ENCODE measurements at places on chromosomes 12 and 14. TPM values are rescaled to one million over a fixed set of nuclear protein-coding genes. Genes with fewer than 3 reads are reported as not detected.

The MIP gene
- not detected for total RNA-seq

The TAS2R46 gene
- 3.5 TPM for total RNA-seq

The FIGNL2 gene
- total RNA-seq = 0.29 TPM

The NPAS3 gene
- 0.72 TPM for total RNA-seq

The PLBD1 gene
- total RNA-seq = 4.7 TPM

GRCh38 chr12:52229836-52230343 is 3.2 kb upstream of the KRT7 start:
- peak; percentile 80 for DNase-seq

DNA sequence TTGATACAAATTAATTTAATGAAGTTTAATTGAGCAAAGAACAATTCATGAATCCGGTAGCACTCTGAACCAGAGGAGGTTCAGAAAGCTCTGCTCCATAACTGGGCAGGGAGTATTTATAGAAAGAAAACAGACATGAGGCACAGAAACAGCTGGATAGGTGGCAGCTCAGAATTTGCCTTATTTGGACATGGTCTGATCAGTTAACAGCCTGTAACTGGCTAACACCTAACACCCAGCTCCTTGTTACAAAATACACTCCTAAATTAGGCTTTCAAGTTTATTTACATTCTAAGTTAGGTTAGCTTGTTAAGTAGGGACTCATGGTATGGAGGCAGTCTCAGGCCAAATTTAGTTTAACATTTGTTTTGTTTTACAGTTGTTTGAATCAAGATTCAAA is 67.8 kb upstream of the TMCC3 start:
- DNase-seq = no peak

DNA sequence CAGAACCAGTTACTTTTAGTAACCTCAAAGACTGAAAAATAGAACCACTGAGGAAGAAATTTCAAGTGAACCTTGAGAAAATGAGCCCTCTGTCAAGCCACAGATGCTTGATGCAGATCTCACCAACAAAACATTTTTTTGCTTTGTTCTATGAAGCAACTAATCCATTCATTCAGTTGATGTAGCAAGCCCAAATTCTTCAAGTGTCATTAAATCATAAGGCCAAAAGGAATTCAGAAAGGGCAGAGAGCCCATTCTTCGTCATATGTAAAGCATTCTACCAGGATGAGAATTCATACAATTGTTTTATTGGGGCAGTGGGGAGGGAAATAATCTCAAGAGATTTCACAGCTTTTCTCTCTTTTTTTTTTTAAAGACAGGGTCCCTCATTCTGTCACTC is 218.0 kb upstream of the RGS6 start:
- DNase-seq = peak; percentile 63

DNA sequence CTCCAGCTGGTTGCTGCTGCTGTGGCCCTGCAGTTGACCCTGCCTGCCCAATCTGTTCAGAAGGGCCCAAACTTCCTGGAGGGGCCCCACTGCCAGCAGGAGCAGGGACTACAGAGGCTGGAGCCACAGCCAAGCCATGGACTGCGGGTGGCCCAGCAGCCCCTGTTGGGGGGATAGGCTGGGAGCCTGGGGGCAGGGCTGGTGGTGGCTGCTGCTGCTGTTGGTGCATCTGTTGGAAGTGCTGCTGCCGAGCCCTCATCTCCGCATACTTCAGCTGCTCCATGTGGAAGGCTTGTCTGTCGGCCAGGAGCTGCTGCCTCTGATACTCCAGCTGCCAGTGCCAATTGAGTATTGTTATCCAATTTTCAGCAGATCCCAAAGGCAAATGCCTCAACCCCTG is 7.2 kb downstream of the MYL6 start:
- DNase-seq = no peak

DNA sequence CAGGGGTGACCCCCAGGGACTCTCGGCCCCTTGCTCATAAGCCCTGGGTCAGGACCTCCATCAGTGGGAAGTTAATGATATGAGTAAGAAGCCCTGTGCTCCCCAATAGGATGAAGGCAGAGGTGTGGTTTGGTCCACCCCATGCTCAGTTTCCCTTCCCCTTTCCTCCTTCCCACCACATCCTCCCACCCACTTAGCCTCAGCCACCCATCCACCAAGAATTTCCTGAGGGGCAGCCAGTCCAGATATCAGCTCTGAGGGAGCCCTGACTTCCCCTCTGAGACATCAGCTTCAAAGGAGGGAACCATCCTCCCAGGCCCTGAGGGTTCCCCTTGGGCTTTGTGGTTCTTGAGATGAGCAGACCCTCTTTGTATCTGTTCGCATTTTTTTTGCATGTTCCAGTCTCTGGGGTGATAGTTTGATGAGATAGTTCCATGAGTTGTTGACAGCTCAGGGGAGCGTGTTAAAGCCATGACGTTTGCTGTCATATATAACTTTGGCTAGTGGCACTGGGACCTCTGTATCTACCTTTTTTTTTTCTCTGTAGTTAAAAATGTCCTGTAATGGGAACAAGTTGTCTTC is 71.2 kb downstream of the LGMN start:
- DNase-seq = no peak

GRCh38 chr12:116484807-116485206 is 74.4 kb upstream of the MAP1LC3B2 start:
- peak; percentile 55 for DNase-seq
